Testis (tissue), 5 donors: ENCODE measurements at places on chromosomes 12 and 14.

- no peak for DNase-seq
These were observed 235.2 kb downstream of the ZFP36L1 start for GRCh38 chr14:68557648-68558047.

DNA sequence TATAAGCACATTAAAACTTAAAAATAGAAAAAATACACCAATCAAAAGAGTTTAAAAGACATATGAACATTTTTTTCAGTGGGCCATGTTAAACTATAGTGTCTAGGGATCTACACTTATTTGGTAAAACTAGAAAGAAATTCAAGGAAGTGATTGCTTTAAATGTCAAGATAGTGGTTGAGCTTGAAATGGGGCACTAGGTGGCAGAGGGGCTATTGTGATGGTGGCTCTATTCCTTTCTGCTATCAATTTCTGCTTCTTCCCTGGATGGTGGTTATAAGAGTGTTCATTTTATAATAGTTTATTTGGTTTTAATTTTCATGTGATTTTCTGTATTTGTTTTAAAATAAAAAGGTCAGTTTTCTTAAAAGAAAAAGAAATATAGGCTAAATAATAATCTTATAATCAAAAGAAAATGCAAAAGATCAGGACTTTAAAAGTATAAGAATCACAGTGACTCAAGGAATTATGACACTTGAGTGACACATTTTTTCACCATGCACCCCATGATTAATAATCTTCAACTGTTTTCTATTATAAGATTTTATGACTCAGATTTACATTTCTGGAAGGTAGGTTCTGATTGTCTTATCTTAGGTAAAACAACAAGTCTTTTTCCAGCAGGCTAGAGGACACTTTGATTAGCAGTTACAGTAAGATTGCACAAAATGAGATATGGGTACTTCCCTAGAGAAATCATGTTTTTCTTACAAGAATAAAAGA, 137.5 kb downstream of the FSCB start:
- no peak for DNase-seq

DNA sequence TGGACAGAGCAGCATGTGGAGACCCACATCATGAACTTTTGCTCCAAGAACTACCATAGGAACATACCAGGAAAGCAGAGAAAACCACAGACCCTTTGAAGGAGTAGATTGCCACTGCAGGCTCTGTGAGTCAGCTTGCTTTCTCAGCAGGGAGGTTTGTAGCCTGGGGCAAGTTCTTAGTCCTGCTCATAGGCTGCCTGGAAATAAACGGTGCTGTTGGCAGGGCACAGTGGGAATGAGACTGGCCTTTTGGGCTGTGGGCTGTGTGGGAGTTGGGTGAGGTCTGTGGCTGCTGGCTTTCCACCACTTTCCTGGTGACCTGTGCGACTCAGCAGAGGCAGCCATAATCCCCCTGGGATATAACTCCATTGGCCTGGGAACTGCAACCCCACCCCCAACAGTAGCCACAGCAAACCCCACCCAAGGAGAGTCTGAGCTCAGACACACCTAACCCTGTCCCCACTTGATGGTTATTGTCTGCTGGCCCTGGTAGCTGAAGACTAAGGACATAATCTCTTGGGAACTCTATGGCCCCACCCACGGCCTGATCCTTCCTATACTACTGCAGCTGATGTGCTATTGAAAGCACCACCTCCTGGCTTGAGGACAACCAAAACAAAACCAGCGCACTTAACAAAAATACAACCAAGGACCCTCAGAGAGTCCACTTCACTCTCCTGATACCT, 192.1 kb upstream of the GARIN6 start:
- DNase-seq = no peak

DNA sequence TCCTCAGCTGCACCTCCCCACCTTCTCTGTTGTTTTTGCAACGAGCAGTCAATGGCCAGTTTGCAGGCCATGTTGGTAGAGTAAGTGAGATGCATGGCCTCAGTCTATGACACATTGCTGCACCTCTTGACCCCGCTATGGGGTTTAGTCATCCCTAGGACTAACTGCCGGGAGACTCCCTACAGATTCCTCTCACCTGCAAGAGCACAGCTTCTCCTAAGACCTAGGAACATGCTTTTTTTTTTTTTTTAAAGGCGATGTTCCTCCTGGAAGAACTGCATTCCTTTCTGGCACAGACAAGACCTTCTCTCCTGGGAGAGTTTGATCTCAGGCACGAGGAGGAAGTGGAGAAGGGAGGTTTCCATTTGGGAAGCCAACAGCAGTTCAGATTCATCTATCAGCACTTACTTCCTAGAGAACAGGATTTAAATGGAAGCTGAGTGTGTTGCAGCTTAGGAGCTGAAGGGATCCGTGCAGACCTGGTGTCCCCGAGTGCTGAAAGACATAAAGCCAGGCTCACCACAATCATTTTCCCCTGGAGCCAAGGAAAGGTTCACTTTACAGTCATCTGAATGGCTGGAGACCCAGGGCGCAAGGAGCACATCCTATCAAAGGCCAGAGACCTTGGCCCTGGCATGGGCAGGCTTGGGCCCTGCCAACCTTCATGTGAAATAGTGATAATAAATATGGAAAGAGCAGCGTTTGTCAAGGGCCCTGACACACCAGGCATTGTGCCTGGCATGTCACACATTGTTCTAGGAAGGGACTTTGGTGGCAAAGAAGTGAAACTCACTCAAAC, 104.1 kb downstream of the LGMN start:
- DNase-seq = no peak

- no peak for DNase-seq
These were observed 4.9 kb upstream of the FOXG1 start for GRCh38 chr14:28761438-28762291.
